Suprapubic skin (tissue), 4 donors: ENCODE measurements at places on chromosomes 6 and 20.

- H3K27me3 ChIP-seq, result peaks cover 12% of the 10 kb centered on the region
- no peaks in the 10 kb centered on the region for H3K36me3 ChIP-seq
- H3K4me3 ChIP-seq, result no peak overlapping the region
- H3K4me1 ChIP-seq, result peaks cover 7% of the 10 kb centered on the region
- DNase-seq, result no peak
- H3K27ac ChIP-seq, result no peak overlapping the region
Observed at GRCh38 chr20:50005471-50005981, 22.7 kb downstream of the SNAI1 start.

- no peak overlapping the region for H3K4me3 ChIP-seq
- no peak for DNase-seq
- H3K27me3 ChIP-seq, result no peaks in the 10 kb centered on the region
Observed at GRCh38 chr6:74936886-74937285, 269.0 kb downstream of the COL12A1 start.

GRCh38 chr20:63536241-63536977, 767 bp downstream of the PTK6 start:
- DNase-seq, result no peak
- H3K27me3 ChIP-seq, result peaks cover 7% of the 10 kb centered on the region
- H3K4me1 ChIP-seq, result peaks cover 78% of the 10 kb centered on the region
- no peaks in the 10 kb centered on the region for H3K36me3 ChIP-seq

DNA sequence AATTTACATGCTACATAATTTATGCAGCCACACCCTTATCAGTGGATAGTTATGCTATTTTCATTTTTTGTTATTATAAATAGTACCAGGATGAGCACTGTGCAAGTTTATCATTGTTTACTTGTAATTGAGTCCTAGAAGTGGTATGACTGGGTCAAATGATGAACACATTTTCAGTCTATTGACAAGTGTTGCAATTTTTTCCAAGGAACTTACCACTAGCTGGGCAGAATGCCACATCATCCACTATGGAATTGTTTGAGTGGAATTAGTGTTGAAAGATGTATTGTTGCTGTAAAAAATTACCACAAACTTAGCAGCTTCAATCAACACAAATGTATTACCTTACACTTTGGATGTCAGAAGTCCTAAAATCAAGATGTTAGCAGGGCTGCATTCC, 38.1 kb upstream of the OPN5 start:
- no peak for DNase-seq
- no peaks in the 10 kb centered on the region for H3K36me3 ChIP-seq
- no peaks in the 10 kb centered on the region for H3K27me3 ChIP-seq

DNA sequence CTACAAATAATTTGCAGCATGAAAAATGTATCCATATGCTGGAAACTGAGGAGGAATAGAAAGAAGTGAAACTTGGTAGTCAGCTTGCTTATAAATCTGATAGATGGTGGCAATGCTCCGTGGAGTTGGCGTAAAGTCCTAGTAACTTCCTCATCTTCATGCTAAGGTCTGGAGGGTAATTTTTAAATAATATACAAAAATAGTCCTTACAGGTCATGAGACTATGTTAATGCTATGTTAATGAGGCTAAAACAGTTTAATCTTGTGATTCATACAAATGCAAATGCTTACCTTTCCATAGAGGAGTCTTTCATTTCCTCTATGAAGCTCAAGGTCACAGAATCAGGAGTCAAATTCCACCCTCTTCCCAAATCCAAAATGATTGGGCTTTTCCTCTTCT, 9.4 kb upstream of the CRIP3 start:
- no peaks in the 10 kb centered on the region for H3K27me3 ChIP-seq
- no peak overlapping the region for H3K4me3 ChIP-seq
- H3K27ac ChIP-seq, result no peak overlapping the region
- H3K36me3 ChIP-seq, result no peaks in the 10 kb centered on the region
- no peak for DNase-seq

- H3K27me3 ChIP-seq, result no peaks in the 10 kb centered on the region
- no peak overlapping the region for H3K4me3 ChIP-seq
- no peaks in the 10 kb centered on the region for H3K4me1 ChIP-seq
- H3K36me3 ChIP-seq, result no peaks in the 10 kb centered on the region
- DNase-seq, result no peak
Observed at GRCh38 chr6:93272211-93272610, 147.1 kb downstream of the EPHA7 start.

- DNase-seq, result no peak
- no peaks in the 10 kb centered on the region for H3K27me3 ChIP-seq
Observed at GRCh38 chr20:4894981-4895381, 106.3 kb downstream of the SLC23A2 start.

- no peaks in the 10 kb centered on the region for H3K36me3 ChIP-seq
- DNase-seq, result no peak
- no peaks in the 10 kb centered on the region for H3K4me1 ChIP-seq
- no peak overlapping the region for H3K27ac ChIP-seq
Observed at GRCh38 chr6:115618256-115618655, 442.4 kb downstream of the FRK start.

- no peak for DNase-seq
- peaks cover 7% of the 10 kb centered on the region for H3K27me3 ChIP-seq
- no peaks in the 10 kb centered on the region for H3K36me3 ChIP-seq
- H3K4me3 ChIP-seq, result no peak overlapping the region
Observed at GRCh38 chr20:63533871-63534393, 3.2 kb downstream of the PTK6 start.

- peaks cover 57% of the 10 kb centered on the region for H3K36me3 ChIP-seq
- no peak overlapping the region for H3K4me3 ChIP-seq
- no peak for DNase-seq
- no peak overlapping the region for H3K27ac ChIP-seq
Observed at GRCh38 chr20:3325864-3326263, 81.6 kb downstream of the DNAAF9 start.
